Stimulated activated CD4-positive, alpha-beta T cell treated with anti-CD3 and anti-CD28 coated beads, Interleukin-2, amount 100 ng/mL, for 48 hours (primary cell): ENCODE measurements at places on chromosomes 6 and 20.

DNA sequence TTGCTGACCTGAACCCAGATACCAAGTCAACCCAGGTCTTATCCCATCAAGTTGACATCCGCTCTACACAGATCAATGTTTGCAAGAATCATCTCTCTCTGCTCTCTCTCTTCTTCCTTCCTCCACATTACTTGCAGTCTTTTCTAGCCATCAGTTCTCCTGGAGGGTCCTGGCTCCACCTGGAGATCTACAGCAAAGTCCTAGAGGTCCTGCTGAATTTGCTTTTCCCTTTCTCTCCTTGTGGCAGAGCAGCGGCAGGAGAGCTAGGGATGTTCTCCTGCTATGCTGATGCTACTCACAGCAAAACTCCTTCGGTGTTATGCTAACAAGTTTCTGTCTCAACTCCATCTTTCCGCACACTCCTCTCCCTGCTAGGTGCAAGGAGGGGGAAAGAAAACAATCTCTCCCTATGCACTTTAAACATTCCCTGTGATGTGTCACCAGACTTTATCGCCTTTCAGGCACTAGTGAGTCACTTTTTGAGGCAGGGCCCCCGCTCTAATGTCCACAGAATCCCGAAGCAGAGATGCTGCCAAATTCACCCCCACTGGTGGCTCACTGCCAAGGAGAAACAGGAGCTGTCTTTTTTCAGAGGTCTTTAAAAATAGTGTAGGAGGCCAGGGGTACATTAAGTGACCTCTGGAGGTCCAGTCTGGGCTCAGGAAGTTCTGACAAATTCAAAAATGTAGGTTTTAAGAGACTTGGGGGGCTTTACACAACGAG is 62.6 kb downstream of the FAM50B start:
- DNase-seq = no peak

DNA sequence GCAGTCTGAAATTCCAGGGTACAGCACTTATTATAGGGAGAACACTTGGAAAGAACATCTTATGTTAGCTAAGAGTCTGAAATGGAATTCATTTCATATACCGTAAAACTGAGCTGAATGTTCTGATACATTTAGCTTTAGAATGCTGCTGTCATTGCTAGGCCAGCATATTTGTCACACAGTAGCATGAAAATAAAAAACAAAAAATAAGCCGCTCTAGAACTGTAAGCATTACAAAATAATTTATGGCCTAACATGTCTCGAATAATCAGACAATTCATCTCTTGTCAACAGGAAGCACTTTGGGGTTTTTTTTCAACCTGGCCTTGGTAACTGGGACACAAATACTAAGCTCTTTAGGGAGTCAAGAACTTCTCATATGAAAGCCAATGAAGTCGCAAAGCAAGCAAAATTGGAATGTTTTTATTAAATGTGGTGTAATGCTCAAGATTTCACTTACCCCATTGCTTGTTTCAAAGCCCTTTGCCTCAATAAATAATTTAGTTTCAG is 115.7 kb downstream of the PHACTR1 start:
- DNase-seq = no peak

GRCh38 chr6:124355146-124355545 is 551.5 kb downstream of the NKAIN2 start:
- no peak for DNase-seq

DNA sequence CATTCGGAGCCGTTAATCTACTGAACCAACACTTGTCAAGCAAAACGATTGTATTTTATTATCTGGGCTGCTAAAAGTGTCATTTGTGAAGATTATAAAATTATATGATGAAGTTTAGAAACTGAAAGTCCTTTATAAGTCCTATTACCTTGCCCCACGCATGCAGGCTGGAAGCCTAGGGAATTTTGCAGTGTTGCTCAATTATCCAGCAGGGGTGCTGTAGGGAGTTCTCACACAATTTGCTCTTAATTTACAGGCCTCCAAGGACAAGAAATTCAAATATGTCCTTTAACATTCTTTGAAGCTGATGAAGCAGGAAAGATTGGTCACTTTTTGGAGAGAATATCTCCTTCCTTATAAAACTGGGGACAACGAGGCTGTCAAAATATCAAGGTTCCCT is 368.9 kb downstream of the LMBRD1 start:
- no peak for DNase-seq

DNA sequence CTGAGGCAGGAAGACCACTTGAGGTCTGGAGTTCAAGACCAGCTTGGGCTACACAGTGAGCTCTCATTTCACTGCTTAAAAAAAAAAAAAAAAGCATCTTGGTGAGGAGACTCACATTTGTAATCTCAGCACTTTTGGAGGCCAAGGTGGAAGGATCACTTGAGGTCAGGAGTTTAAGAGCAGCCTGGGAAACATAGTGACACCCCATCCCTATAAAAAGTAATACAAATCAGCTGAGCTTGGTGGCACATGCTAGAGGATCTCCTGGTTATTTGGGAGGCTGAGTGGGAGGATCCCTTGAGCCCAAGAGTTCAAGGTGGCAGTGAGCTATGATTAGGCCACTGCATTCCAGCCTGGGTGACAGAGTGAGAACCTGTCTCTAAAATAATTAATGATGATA is 29.4 kb upstream of the SYNCRIP start:
- DNase-seq = no peak

- DNase-seq = no peak
Observed at GRCh38 chr6:85585741-85586140, 7.9 kb downstream of the SNX14 start.
